ENCODE measurements at places on chromosomes 2 and 18.

DNA sequence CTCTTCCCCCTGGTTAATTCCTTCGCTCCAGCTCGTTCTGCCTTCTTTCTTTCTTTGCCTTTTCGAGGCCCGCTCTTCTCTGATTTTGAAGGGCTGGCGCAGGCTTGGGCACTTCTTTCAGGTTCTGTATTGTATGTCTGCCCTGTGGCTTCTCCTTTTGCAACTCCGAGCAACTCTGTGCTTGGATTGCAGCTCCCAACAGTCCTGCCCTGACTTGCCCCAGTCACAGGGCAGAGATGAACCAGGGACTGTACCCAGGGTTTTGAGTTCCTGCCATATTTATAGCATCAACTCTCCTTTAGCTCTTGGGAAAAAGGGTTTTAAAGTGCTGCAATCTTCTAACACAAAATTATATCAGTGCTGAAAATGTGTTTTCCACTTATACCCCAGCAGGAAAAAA is 31.1 kb upstream of the CD8A start:
- no peak for DNase-seq

DNA sequence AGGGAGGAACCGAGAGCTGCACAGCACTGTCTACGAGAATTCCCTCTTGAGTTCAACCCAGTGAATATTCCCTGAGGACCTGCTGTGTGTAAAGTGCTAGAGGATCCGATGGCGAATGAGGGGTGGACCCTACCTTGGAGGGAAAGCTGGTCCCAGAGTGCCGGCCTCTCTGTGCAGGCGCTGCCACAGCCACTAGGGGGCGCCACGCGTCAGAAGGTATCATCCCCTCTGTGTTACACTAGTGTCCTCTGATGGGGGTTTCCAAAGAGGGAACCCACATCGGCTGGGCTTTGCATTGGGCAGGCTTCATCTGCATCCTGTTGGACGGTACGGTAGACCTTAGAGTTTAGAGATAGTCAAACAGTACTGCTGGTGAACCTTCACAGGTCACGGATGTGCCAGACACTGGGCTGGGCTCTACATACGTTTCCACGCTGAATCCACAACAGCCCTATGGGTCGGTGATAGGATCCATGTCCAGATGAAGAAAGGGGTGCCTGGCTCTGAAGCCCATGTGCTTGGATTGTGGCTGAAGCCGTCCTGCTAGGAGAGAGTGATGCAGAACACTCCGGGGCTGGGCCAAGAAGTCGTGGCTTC is 39.0 kb downstream of the COA5 start:
- no peak for DNase-seq

DNA sequence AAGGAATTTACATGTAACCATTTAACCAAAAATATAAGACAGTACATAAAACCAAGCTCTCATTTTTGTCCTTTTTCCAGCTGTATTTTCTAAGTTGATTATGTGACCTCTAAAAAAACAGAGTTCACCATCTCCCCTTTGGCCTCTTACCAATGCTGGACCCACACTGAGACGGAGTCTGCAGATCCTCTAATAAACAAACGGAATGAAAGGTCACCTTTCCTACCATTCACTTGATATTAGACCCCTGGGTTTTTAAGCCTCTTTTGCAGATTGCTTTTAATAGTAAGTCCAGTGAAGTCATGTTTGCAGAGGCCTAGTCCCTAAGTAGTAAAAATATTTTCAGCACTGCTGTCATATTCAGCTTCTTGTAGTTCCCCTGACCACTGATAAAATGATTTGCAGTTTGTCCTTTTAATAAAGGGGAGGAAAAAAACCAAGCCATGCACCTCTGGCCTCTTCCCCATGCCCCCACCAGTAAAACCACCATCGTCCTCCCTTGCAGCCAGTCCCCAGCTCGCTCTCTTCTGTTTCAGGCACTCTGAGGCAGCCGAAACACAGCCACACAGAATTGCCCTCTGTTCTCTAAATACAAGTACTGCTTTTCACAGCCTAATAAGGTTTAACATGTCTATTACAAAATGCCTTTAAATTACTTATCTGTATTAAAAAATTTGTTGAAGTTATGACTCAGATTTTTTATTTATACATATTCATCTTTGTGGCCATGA is 427.5 kb downstream of the PARD3B start:
- no peak for DNase-seq

DNA sequence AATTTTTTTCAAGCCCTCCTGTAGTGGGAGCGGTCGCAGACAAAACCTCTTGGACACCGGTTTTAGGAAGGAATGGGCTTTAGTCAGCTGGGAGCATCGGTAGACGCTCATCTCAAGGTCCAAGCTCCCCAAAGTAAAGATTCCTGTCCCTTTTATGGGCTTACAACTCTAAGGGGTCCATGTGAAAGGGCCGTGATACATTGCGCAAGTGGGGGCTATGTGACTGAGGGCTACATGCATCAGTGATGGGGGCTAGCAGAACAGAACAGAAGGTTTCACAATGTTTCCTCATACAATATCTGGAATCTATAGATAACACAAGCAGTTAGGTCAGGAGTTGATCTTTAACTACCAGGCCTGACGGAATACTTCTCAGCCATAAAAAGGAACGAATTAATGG is 62.5 kb downstream of the CAMKMT start:
- DNase-seq = no peak

DNA sequence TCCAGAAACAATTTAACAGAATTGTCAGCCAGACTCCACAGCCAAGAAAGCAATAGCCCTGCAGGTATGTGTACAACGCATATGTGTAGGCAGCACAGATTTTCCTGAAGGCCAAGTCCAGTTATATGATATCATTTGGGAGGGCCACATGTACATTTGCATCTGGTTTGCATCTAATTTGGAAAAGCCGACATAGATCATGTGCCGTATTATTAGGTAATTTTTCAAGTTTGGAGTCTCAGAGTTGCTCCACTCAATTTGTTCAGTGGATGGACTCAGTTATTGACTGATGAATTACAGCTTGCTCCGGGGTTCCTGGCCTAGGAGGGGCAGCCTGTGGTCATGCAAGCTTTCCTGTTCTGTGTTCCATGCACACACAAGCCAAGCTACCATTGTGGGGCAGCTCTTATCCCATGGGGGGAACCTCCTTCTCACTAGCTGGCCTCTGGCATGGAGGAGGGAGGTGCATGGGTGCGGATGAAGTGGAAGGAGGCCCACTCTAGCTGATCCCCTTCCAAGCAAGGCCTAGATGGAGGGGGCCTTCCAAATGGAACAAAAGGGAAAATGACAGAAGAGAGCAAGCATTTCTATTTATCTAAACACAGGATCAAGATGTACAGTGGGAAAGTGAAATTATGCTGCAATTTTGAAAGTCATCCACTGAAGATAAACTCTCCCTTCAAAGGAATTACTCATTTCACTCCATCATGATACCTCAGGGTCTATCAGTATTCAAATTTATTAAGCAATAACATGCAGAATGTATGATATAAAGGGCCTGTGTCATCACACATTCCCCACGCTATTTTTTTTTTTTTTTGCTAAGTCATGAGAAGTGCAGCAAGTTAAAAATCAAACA is 202.6 kb upstream of the SMAD2 start:
- DNase-seq = peak; percentile 85

GRCh38 chr2:80266231-80266630 is 38.3 kb downstream of the LRRTM1 start:
- DNase-seq = no peak

DNA sequence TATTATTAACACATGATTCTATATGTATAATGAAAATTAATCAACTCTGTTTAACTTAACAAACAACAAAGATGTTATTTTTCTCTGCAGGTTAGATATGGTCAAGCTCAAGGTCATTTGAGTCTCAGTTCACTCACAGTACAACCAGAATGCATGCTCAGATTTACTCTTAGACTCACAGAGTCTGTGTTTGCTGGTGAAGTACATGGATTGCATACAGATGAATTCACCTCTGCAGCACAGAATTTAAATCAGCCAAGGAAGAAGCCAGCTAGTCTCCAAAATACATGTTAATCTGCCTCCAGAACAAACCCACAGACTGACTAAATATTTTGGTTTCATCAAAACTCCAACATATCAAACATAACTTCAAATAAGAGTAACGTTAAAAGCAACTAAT is 424.5 kb downstream of the RAD51AP2 start:
- DNase-seq = no peak

GRCh38 chr2:208607694-208608093 is 201.1 kb downstream of the PTH2R start:
- DNase-seq = no peak

GRCh38 chr2:16197504-16198147 is 257.3 kb downstream of the MYCN start:
- no peak for DNase-seq

- no peak for DNase-seq
Measured at GRCh38 chr18:33641141-33641540, 63.1 kb downstream of the ASXL3 start.

GRCh38 chr2:236179236-236180075 is 11.3 kb upstream of the GBX2 start:
- DNase-seq = no peak

DNA sequence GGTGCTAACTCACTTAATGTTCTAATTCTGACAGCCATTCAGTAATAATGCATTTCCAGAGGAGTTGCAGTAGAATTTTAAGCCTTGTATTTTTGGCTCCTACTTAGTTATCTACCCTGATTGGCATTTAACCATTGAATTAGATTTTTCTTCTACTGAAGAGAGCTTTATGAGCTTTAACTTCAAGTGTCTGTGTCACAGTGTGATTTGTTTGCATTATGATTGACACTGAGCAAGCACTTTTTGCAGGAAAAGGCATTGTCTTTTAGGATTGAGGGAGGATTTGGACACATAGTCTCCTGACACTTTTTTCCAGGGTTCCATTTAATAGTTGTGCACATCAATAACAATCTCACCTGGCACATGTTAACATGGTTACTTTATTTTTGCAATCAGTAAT is 26.7 kb downstream of the LYPD6 start:
- no peak for DNase-seq

GRCh38 chr18:41043876-41044275 is 911.2 kb upstream of the PIK3C3 start:
- DNase-seq = no peak

DNA sequence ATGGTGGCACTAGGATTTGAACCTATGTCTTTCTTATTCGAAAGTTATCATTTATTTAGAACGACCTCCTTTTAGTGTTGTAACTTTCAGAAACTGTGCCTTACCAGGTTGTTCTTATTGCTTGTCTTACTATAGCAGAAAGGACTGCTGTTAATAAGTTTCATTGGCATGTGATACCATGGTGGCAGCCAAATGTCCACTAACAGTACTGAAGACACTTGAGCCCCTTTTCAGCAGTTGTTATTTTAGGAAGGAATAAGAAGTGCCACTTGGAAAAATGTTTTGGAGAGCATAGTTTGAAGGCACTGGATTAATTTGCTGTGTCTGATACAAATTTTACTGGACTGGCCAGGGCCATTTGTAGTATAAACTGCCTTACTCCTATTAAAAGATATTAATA is 37.7 kb downstream of the CEP192 start:
- no peak for DNase-seq

DNA sequence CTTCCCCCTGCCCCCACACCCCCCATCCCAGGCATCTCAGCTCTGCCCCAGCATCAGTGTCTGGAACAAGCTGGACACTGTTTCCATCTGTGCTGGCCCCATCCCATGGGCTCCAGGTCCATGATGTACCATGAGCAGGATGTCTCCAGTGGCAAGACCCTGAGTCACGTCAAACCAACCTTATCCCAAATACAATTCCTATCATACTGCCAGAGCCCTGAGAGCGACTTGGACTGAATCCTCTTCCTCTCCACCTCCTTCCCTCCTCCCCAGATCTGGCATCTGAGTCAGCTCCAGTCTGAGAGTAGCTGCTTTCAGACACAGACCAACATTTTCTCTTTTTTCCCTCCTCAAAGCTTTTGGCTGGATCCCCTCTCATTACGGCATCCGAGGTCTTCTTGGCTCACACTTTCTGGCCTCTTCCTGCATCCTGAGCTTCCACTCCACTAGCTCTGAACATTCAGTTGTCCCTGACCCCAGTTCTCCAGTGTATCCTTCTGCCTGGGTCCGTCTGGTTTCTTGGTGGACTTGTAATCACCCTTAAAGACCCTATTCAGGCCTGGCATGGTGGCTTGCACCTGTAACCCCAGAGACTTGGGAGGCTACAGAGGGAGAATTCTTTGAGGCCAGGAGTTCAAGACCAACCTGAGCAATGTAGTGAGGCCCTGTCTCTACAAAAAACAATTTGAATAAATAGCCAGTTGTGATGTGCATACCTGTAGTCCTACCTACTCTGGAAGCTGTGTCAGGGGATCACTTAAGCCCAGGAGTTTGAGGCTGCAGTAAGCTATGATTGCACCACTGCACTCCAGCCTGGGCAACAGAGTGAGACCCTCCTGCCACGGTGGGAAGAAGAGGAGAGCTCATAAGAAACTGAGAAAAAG is 68.3 kb downstream of the ACKR3 start:
- no peak for DNase-seq

- DNase-seq = no peak
Measured at GRCh38 chr18:54805571-54806334, 22.5 kb upstream of the RAB27B start.

GRCh38 chr2:159130302-159130701 is 156.2 kb downstream of the WDSUB1 start:
- DNase-seq = no peak

- peak; percentile 42 for DNase-seq
Measured at GRCh38 chr2:219736209-219736608, 108.8 kb downstream of the SLC4A3 start.

DNA sequence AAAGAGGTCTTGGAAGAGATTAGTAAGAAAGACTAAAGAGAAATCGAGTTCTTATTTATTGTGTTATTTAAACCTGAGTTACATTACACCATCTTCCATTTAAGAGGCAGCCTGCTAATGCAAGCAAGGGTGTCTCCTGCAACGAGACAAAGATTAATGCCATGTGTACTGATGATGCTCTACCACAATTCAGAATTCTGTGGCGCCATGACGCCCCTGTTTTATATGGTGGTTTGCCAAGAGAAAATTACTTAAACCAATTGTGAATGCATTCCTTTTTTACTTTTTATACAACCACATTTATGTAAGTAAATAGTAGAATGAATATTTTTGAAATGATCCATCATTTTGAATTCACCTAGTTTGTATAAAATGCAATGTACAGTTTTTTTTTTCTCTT is 356.1 kb upstream of the ZEB2 start:
- DNase-seq = no peak

DNA sequence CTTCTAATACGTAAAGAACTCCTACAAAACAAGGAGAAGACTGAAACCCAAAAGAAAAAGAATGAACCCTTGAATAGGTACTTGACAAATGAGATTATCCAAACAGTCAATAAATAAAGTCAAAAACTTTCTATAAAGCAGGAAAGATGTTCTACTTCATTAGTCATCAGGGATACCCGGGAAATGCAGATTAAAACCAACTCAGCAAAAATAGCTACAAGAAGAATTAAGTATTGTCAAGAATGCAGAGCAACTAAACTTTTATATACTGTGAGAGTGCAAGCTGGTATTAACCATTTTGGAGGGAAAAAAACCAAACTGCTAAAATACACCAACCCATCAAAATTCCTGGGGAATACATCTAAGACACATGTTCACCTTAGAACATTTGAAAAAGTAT is 10.4 kb downstream of the TXNL1 start:
- DNase-seq = no peak

DNA sequence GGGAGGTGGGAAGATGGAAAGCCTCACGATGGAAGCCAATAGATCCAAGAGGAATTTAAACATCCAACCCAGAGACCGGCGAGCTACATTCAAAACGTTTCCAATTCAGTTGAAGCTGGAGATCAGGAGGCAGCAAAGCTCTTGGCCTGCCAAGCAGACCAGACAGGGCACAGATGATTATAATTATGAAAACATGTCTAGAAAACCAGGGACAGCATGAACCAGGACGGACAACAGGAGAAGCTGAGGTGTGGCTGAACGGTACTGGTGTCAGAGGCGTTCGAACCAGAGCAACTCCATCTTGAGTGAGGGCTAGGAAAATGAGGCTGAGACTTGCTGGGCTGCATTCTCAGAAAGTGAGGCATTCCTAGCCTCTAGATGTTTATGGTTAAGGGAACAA is 102.2 kb upstream of the CCDC150 start:
- DNase-seq = no peak

All from NCI-H526 treated with DMSO at 0.1 percent for 48 hours (cell line).